ENCODE measurements at places on chromosomes 3 and 15.
A peak's percentile ranks its signal among the peaks of the same experiment; 100 is the strongest.

GRCh38 chr3:73073091-73073707 is 11.7 kb downstream of the EBLN2 start:
- no peak for DNase-seq

DNA sequence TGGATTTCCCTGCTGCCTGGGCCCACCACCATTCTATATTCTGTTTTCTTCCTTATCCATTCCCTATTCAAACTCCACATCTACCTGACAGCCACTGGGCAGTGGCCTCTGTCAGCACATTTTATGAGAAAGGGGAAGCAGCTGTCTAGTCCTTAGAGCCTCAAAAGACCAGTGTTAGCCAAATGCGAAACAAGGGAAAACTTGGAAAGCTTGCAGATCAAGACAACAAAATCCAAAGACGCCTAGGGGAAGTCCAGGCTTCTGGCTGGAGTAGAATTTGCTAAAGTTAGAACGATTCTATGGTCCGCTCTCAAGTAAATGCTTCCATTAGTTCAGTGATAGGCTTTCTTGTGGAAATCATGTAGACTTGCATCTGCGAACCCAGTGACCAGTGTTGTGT is 39.4 kb upstream of the CHST2 start:
- no peak for DNase-seq

DNA sequence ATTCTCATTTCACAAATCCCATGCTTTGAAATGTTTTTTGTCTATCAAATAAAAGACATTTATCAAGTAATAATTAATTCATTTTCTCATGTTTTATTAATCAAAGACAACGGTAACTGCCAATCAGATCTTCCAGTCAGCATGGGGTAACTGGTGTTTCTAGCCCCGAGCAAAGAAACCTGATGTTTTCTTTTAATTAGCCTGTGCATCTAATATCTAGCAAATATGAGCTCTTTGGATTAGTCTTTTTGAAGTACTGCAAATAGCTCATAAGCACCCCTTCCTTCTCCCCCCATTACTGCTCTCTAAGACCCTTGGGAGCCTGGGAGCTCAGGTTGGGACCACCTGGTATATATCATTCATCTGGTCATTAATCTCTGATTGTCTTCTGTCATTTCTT is 43.1 kb upstream of the SRGAP3 start:
- DNase-seq = no peak

GRCh38 chr3:53693451-53693850 is 152.8 kb downstream of the CHDH start:
- DNase-seq = no peak

DNA sequence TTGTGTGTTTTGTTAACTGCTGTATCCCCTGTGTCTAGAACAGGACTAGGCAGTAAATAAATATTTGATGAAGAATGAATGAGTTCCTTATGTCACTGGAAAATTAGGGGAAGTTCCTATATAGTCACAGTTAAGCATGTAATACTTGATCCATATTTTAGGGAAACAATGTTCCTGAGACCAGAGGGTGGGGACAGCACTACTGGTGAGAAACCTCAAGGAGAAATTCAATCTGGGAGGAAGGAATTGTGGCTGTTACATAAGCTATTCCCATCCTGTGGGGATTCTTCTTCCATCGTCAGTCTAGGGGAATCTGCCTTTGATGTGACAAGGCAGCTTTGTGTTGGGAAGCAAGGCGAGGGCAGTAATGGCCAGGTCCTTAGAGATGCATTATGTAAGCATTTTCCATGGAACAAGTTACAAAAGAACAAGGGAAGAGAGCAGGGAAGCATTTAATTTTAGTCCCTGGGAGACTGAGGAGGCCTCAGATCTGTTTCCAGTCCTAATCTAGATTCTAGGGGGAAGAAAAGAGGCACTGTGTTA is 219.3 kb upstream of the TTC14 start:
- no peak for DNase-seq

DNA sequence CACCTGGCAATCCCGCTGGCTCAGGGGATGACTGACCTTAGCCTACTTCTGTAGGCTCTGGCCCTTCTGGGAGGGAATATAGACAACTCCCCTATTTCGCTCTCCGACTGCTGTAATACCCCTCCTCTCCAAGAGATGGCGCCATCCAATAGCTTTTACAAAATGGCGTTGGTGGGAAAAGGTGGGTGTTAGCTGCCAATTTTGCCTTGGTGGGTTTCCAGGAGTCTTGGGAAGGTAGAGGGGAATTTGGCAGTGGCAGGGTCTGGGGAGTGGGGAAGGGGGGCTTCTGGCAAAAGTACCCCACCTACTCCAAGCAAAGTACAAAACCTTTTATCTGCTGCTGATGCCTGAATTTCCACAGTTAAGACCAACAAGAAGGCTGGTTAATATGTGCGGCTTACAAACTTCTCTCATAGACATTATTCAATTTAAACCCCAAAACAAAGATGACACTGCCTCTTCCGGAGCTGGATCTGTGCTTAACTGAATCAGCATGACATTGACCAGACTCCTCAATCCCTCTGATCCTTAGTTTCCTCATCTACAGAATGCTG is 62.1 kb downstream of the RASGRF1 start:
- peak; percentile 31 for DNase-seq

DNA sequence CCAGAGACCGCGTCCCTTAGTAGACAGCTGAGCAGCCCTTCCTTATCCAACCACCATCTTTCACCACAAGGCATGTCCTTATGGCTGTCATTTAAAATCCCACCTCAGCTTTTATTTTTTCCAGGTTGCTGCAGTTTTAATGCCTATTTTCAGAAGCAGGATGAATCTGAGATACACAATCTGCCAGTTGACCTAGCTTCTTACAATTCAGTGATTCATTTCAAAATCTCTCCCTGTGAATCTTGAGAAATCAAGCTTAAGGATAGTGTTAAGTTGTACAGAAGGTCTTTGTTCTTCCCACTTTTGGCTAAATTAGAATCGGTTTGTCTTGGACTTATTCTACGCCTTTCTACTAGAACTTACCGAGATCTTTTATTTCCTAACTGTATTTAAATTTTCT is 522.3 kb upstream of the CFAP20DC start:
- DNase-seq = no peak

- DNase-seq = no peak
Measured at GRCh38 chr3:9183011-9183410, 66.4 kb downstream of the SRGAP3 start.

GRCh38 chr3:18372786-18373405 is 52.2 kb downstream of the SATB1 start:
- DNase-seq = no peak

Data from T-helper 1 cell (primary cell).